ENCODE measurements at places on chromosomes 12 and 14.

- DNase-seq, result no peak
These were observed 1.2 kb downstream of the NUDT4 start for GRCh38 chr12:93378998-93379325.

DNA sequence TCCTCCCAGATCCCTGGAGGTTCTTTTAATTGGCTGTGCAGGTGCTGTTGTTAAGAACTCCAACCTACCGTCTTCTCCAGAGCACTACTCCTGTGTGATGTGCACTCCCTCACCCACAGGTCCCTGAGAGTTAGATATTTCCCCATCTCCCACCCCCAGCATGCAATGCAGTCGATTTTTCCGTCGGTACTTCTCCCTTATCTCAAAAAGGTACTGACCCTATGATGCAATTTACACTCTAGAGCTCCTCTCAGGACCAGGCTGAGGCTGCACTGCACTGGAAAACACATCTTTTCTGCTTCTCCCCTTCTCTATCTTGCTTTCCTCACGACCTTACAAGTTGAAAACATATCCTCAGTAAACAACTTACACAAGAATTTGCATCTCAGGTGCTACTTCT, 312.4 kb upstream of the TBX3 start:
- DNase-seq, result no peak

DNA sequence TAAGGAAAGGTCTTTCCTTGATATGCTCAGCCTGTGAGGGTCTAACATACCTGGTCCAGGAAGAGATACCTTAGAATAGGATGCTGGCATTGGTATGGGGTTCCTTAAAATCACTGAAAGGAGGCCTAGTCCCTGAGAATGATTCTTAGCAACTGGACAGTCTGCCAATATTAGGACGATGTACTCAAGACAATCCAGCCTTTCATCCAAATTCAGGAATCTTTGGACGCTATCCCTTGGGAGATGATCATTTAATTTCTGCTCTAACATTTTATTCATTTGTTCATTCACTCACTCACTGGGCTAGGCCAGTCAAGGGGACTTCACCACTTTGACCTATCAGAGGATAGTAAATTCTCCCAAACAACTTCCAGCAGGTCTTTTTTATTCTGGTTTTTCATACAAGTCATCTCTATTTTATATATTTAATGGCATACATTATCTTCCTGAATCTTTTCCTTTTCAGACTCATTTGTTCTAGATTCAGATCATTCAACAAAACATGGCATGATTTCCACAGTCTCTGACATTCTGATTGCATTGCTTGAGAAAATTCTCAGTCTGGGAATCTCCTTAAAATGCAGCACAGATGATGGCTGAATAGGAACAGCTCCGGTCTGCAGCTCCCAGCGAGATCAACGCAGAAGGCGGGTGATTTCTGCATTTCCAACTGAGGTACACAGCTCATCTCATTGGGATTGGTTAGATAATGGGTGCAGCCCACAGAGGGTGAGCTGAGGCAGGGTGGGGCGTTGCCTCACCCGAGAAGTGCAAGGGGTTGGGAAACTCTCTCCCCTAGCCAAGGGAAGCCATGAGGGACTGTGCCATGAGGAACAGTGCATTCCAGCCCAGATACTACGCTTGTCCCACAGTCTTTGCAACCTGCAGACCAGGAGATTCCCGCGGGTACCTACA, 118.0 kb upstream of the PRICKLE1 start:
- DNase-seq, result no peak

- DNase-seq, result no peak
These were observed 71.3 kb downstream of the PTHLH start for GRCh38 chr12:27900920-27901879.

DNA sequence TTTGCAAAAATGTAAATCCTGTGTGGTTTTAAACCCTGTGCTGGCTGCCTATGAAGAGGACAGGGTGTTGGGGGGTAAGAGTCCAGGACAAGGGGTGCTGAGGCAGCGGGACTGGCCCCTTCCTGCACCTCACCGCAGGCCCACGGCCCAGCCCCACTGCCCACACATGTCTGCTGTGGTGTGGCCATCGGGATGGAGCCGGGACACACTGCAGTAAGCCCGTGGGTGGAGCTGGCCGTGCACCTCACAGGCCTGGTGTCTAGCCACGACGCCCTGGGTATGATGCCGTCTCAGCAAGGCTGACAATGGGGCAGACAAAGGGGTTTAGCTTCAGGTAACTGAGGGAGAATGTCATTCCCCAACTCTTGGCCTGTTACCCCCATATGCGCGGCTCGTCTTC, 19.6 kb downstream of the AMN start:
- no peak for DNase-seq

- DNase-seq, result no peak
These were observed 6.0 kb downstream of the FOXG1 start for GRCh38 chr14:28772613-28773012.

GRCh38 chr14:33030386-33030785, 91.7 kb downstream of the NPAS3 start:
- no peak for DNase-seq

DNA sequence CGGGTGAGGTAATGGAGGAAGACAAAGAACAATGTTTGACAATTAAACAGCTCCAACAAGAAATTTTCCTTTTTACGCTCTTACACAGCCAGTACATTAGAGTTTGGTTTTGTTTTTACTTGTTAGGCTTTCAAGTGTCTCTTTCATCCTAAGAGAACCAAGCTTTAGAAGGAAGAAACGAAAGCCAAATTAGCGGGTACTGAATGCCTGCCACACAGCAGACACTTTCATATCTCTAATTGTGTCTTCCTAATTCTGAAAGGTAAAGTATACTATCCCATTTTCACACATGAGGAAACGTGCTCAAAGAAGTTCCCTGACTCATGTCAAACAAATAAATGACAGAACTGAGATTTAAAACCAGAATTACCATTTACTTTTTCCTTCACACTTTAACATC, 65.0 kb downstream of the CDK17 start:
- DNase-seq, result peak; percentile 54

DNA sequence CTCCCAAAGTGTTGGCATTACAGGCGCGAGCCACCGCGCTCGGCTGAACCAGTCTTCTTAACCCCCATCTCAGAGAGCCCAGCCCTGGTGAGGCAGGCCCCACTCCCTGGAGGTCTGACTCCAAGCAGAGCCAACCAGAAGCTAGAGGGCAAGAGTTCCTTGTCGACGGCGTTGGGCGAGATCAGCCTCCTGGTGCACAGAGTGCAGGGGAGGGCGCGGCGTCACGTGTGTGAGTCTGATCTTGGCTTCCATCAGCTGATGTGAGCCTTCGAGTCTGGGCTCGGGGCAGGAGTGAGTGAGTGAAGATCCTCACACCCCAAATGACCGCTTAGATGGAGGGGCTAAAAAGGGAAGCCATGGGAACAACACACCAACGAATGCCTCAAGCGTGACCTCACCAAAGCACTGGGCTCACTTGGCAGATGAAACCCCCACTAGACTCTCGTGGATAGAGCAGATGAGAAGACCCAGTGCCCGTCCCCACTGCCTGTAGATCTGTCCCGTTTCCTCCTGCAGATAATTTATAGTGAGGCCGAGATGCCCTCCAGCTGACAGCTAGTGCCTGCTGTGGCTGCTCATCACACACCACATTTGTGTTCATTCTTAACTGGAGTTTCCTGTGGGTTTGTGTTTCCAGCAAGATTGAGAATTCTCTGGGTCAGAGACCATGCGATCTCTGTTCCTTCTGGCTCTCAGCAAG, 28.6 kb upstream of the ADGRD1 start:
- peak; percentile 8 for DNase-seq

- no peak for DNase-seq
These were observed 134.6 kb downstream of the CHST11 start for GRCh38 chr12:104591257-104591885.

- DNase-seq, result peak; percentile 78
These were observed 249.5 kb downstream of the APAF1 start for GRCh38 chr12:98894412-98895085.

- DNase-seq, result no peak
These were observed 5.5 kb downstream of the IFI27L2 start for GRCh38 chr14:94123868-94124267.

- no peak for DNase-seq
These were observed 384.2 kb downstream of the ZFP36L1 start for GRCh38 chr14:68408680-68409079.
